ENCODE measurements at places on chromosomes 7 and 10.

GRCh38 chr10:125823663-125824251 lies 411 bp downstream of the BCCIP start:
- no peak for DNase-seq

DNA sequence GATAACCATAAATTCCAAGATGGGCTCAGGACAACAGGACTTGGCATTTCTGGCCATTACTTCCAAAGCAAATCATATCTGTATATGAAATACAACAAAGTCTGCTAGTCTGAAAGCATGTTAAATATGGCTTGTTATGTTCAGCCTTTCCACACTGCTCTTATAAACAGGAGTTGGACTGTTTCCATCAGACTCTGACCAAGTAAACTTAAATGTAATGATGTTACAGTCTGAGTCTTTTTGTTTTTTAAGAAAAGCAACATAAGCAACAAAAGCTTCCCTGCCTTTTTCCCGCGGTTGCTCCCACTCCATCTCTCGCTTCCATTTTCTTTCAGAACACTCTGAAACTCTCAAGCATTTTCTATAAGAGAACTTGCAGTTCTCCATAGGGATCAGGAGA lies 8.1 kb upstream of the CDCA7L start:
- DNase-seq: no peak

DNA sequence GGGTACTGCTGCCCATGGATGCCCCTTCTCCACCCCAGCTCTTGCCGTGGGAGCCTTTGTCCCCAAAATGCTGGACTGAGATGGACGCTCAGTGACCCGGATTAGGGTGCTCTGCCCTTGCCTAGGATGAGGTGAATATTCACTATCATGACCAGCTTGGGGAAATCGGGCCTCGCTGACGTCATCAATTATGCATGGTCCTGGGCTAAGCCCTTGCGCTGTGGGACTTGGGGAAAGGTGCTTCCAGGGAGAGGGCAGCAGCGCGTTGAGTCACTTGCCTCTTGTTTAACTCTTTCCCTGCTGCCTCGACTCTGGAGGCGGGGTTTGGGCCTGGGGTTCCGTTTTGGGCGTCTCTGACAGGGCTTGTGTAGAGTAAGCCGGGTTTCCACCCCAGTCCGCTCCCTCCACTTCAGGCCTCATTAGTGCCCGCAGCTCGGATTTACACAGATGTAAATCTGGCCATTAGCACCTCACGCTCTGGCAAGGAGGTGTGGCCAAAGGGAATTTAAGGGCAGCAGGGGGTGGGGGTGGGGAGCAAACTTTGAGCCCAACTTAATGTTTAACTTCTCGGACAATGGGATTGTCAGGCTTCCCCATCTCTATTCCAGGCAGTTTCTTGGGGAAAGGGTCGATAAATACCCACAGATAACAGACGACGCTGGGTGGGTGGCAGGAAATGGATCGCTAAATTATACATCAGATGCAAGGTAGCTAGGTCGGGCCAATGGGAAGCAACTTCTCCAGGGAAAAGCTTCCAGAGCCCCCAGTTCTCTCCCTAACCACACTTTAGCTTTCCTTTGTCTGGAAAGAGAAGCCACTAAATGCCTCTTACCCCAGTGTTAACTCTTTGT lies 51.3 kb upstream of the TCF7L2 start:
- no peak for DNase-seq

DNA sequence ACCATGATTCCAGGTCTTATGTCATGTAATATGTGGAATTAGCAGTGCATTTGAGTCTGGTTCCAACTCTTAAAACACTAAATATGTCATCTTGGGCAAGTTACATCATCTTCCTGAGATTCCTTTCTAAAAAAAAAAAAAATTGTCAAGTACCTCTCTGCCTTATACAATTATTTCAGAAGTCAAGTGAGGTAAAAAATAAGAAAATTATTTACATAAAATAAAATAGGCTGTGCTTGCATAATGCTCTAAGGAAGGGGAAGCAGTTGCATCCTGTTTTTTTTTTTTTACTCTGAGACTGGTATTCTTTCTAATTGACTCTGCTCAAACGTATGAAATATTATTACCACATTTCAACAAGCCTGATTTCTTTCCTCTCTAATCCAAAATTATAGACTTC lies 55.1 kb upstream of the SEMA3A start:
- DNase-seq: no peak

DNA sequence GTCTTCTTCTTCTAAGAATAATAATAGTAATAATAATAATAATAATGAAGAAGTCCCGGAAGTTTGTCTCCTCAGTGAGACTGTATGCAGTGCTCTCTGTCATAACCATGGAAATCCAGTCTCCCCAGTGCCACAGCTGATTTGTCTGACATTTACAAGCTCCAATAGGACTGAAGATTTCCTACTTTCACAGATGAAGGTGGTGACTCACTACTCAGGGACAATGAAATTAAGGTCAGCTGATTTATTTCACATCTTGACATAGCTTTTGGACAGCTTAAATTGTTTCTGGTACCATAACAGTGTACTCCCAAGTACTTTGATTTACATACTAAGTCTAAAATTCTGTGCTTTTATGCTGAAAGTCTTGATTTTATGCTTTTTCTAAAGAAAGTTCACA lies 6.9 kb downstream of the CELF2 start:
- DNase-seq: no peak

DNA sequence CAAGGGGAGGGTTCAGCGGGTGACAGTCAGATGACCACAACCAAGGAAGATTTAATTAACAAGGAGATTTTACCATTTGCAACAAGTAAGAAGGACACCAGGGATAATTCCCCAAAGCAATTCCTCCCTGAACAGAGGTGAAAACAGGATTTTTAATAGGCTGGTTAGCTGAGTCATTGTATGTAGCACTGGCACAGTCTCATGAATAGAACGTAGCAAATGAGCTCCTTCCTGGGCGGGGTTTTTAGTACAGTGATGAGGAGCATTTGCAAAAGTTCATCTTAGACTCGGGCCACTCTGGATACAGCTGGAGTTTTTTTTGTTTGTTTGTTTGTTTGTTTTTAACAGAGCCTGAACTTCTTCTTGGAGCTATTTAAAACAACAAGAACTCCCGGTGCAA lies 39.0 kb downstream of the TAC1 start:
- DNase-seq: no peak

GRCh38 chr7:112010994-112011393 lies 195.2 kb downstream of the DOCK4 start:
- DNase-seq: no peak

GRCh38 chr7:72080865-72081510 lies 331.1 kb downstream of the CALN1 start:
- no peak for DNase-seq

DNA sequence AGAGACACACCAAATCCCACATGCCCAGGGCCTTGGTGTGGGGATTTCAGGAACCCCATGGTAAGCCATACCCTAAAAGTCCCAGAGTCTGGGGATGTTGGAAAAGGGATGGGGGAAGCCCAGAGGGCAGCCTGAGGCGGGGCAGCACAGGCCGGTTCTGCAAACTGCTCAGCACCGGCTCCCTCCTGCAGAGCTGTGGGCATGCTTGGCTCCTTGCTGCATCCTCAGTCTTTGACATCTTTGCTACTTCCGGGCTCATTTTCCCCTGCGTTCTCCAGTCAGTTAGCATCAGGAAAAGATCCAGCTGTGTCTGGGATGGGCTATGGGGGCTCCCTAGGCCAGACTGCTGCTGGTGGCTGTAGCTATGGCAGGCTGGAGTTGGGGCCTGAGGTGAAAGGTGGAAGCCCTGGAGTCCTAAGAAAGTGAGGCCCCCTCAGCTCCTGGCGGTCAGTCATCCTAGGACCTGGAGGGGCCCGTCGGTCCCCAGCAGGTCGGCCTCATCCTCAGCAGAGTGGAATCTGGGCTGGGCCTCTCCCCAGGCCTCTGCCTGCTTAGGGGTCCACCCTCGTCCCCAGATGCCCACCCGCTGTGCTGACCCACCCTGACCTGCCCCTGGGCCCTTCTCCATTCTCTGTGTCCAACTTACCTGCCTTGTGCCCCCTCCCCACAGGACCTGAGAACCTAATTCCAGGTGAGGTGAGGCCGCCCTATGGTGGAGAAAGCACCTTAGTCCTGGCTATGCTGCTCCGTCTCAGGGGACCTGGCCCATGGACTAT lies 9.3 kb downstream of the TBATA start:
- no peak for DNase-seq

DNA sequence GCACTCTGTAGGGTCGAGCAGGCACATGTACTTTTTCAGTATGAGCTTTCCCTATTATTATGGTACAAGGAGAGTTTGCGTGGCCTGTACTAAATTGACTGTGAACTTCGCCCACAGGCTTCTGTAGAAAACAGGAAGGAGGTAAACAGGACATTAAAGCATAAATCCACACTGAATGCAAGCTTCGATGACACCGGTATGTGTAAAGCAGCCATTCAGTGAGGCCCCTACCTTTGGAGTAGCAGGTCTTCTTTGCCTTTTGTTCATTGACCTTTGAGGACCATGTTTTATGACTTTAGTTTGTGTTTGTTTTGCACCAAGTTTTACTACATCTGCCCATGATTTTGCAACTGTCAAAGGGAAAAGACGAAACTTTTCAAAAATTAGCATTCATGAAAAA lies 14.5 kb downstream of the MKI67 start:
- DNase-seq: no peak

DNA sequence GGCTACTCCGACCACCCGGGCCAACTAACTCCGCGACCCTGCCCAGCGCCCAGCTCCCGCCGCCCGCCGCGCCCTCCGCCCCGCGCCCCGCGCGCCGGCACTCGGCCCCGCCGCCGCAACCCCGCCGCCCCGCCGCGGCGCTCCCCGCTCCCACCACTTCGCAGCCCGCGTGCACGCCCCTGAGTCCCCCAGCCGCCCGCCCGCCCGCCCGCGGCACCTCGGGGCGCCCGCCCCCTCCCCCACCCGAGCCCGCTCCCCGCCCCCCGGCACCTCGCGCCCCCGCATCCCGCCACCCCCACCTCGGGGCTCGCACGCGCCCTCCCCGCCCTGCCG lies 598 bp downstream of the JAZF1 start:
- DNase-seq: no peak

DNA sequence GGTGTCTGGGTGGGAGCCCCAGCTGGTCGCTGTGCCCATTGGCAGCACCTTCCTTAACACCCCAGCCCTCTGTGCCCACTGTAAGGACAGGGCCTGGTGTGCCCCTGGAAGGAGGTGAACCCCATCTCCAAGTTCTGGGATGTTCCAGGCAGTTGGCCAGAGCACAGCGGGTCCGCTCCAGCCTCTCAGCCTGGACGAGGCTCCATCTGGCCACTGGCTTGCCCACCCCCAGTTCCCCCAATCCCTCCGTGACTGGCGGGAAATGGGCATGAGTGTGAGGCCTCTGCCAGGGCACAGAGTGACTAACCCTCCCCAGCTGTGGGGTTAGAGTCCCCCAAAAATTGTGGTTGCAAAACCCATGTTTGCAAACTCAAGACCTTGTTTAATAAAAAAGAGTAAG lies 15.6 kb downstream of the GRIFIN start:
- no peak for DNase-seq

DNA sequence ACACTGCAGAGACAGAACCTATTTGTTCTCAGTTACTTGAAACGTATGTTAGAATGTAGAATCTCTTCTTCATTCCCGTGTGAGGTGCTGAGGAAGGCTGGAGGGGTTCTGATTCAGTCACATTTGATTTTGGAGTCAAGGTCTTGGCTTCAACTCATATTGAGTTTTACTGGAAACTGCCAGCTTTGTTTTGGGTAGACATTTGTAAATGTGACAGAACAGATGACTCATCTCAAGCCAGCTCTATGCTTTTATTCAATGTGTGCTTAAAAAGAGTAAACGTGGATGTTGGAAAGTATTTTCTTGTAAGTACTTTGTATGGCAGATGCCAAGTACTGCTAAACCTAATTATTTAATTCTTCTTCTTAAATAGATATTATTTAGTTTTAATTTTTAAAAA lies 780.8 kb upstream of the C7orf33 start:
- no peak for DNase-seq

DNA sequence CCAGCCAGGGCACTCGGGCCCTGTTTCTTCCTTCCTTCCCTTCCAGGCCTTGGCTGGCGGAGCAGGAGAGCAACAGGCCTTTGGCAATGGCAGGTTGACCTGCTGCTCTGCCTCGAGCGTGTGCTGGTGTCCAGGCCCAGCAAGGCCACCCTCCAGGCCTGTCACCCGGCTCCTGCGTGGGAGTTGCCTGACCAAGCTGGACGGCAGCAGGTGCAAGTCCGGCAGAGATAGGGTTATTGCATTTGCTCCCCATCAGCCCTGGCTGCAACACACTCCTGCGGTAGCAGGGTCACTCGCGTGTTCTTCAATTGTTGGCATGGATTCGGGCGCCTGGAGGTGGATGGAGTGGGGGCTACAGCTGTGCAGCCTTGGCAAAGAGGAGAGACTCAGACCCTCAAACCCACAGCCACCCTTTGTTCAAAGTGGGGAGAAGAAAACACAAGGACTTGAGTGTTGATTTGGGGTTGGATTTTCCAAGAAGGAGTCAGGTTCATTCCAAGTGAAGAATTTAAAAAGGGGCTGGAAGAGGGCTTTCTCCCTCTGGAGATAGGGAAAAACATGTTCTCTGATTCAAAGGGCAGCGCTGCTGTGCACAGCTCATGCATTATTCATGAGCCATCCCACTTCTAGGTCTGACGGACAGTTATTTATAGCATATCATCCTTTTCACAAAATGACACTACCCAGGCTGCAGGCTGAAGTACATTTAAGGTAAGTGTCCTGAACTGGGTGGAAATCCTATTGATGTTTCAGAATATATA lies 64.2 kb upstream of the PITRM1 start:
- DNase-seq: no peak

DNA sequence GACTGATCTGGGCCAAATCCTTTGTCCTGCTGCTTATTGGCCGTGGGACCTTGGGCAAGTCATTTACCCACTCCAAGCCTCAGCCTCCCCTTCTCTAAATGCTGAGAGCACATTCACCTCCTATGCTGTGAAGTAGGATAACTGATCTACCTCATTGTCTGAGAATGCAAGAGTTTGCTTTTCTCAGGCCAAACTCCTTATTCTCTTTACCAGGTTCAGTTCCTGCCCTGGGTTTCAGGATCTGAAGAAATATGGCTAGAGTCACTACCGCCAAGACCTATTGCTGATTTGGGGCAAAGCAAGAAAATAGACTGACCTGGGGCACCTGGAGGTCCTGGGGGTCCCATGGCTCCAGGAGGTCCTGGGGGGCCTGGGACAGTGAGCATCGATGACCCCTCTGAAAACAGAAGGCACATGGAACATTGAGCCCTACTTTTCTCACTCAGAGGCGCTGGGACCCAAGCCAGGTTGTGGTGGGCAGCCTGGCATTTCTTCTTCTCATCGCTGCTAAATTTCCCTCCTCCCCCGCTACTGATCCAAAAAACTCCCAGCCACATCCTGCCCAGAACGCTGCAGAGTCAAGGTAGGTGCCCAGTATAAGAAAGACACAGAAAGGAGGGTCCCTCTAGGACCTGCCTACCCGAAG lies 42.4 kb downstream of the COL17A1 start:
- DNase-seq: no peak

GRCh38 chr10:122165484-122166276 lies 105.4 kb upstream of the BTBD16 start:
- no peak for DNase-seq

- DNase-seq: no peak
Observed at GRCh38 chr7:106375499-106375898, 90.7 kb upstream of the NAMPT start.

- no peak for DNase-seq
Observed at GRCh38 chr10:75201793-75202307, 8.7 kb upstream of the VDAC2 start.

All from stimulated activated CD8-positive, alpha-beta memory T cell treated with anti-CD3 and anti-CD28 coated beads, Interleukin-12 subunit alpha, Interleukin-12 subunit beta, amount 100 ng/mL, for 4 hours (primary cell).